NT2/D1 (cell line): ENCODE measurements at places on chromosomes 13 and 19.

GRCh38 chr13:25873242-25873612, 178.6 kb downstream of the SHISA2 start:
- no peak for DNase-seq

DNA sequence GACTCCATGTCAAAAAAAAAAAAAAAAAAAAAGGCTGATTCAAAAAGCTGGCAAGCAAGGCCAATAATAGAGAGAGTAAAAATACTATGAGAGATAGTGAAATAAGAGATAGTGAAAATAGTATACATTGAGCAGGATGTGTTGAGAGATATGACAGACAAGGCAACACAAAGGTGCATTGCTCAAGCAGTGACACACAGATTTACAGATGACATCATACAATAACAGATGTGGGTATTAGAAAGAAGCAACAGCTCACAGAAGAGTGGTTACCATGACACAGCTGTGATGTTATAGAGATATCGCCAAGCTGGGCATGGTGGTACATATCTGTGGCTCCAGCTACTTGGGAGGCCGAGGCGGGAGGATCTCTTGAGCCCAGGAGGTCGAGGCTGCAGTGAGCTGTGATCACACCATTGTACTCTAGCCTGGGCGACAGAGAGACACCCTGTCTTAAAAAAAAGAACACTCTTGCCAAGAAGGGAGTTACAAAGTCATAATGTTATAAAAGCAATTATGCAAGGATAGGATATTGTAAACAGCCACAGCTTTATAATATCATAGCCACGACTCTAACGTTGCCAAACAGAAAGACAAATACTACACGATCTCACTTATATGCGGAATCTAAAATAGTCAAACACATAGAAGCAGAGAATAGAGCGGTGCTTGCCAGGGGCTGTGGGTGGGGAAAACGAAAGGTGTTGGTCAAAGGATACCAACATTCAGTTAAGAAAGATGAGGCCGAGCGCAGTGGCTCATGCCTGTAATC, 10.3 kb downstream of the TNFSF9 start:
- no peak for DNase-seq

DNA sequence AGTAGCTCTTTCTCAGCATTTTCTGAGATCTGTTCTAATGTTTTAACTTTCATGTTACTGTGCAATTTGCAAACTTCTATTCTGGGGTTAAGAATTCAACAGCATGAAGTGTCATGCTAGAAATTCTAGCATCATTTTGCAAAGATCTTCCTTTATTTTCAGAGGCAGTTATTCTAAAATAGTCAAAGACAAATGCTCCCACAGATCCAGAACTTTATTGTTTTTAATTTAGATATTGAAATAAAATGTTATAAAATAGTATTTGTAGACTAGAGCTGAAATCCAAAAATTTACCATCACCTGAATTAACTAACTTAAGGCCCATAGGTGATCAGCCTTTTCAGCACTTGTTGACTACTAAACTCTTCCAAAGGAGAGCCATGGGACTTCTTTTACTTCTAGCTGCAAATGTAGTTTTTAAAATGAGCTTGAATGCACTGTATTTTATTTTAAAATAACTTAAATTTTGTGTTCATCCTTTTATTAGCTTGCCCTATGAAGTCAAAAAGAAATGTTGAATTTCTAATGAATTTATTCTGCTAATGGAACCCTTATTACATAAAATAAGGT, 3.2 kb downstream of the MAB21L1 start:
- DNase-seq = no peak

GRCh38 chr13:68076046-68076445, 845.9 kb upstream of the PCDH9 start:
- DNase-seq = no peak

GRCh38 chr19:11264452-11265176, 2.3 kb upstream of the DOCK6 start:
- no peak for DNase-seq

GRCh38 chr19:29535214-29535831, 9.5 kb downstream of the VSTM2B start:
- DNase-seq = no peak

DNA sequence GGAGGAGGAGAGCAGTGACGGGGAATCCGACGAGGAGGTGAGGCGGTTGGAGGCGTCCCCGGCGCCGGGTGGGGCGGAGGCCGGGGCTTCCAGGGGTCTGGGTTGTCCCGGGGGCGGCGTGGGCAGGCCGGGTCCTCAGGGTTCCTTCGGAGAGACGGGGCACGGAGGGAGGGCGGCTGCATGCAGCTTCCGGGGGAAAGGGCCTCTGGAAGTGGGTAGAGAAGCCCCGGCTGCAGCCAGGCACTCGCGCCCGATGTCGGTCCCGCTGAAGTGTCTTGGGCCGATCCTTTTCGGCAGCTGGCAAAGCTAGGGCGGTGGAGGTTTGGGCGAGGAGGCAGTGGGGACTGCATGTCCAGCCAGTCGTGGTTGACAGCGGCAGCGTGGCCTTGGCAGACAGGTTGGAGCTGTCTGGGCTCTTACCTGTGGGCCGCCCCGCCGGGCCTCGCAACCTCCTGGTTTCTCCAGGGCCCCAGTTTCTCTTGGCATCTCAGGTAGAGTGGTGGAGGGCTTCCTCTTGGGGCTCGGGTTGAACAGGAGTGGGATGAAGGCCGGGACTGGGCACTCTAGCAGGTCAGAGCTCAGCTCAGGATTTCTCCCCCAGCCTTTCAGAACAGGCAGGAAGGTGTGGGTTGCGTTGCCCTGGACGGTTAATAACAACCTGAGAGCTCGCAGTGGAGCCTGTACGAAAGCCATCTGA, 690 bp downstream of the KMT2B start:
- DNase-seq = no peak

GRCh38 chr19:55486971-55487923, 989 bp upstream of the SSC5D start:
- DNase-seq = no peak

- no peak for DNase-seq
Measured at GRCh38 chr13:25244123-25244522, 43.2 kb downstream of the MTMR6 start.

DNA sequence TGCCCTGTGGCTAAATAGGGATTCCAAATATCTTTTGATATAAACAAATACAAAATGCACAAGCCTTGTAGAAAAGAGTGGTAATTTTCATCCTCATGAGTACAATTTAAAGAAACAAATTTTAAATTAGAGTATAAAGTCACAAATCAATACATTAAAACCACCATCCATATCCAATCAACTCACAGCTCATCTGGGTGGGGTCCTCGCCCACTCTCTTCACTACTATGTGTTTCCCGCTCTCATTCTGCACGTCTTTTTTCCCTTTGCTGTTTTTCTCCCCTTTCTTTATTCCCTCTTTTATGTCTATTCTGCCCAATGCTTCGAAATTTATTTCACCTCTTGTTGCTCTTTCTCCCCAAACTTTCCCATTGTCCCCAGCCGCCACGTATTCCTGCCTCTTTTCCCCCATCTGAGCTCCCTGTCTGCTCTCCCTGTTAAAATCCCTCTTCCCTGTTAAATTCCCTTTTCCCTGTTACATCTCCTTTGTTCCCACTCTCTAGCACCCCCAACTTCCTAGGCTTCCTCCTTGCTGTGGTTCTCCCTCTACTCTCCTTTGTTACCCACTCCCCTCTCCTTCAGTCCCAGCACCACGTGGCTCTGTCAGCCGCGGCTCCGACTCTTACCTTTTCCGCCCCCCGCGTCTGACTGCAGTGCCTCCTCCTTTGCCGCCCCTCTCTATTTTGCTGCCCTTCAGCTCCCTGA, 1.3 kb downstream of the ZNF616 start:
- peak; percentile 28 for DNase-seq

DNA sequence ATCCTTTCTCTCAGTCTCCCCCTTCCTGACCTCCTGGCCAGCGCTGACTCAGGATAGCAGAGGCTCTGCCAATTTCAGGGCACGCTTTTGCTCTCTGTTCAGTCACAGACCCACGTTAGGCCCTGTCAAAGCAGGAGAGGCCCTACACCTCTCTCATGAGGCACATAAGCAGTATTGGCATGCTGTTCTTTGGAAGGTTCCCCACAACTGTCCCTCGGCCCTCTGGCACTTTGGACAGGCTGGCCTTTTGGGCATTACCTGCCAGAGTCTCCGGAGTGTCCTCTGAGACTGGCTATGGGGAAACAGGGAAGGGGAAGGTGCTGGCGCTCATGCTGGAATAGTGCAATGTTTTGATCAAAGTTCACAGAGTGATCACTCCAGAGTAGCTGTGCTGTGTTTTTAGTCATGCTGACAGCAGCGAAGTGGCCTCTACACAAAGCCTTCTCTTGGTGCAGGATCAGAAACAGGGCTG, 23.7 kb upstream of the UBE2L5 start:
- no peak for DNase-seq

DNA sequence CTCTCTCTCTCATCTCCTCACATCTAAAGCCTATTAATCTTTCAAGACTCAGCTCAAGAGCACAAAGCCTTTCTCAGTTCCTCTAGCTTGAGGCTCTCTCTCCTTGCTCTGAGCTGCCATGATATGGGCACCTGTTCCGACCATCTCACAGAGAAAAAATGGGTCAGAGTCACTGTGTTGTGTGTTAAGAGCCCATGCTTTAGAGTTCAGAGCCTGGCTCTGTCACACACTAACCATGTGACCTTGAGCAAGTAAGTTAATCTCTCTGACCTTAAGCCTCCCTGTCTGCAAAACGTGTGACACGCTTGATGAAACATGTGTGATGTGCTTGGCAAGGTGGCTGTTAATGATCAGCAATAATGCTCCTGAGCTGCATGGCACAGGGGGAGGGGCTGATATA, 245.2 kb downstream of the DLEU7 start:
- DNase-seq = no peak

- DNase-seq = no peak
Measured at GRCh38 chr13:32895296-32895695, 120.9 kb upstream of the KL start.

DNA sequence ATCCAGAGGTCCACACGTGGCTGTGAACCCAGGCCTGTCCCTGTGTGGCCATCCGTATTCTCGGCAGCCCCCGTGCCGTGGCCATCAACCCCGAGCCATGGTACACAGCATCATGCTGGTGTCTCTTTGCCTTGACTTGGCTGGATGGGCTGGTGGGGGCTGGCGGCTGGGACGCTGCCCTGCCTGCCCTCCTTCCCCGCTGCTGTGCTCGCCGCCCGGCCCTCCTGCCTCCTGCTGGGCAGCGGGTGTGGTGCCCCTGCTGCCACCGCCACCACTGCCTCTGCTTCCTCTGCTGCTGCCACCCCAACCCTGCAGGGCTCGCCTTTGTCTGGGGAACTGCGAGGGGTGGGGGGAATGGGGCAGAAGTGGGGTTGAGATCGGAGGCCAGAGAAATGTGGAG, 19.7 kb upstream of the EHD2 start:
- DNase-seq = no peak

DNA sequence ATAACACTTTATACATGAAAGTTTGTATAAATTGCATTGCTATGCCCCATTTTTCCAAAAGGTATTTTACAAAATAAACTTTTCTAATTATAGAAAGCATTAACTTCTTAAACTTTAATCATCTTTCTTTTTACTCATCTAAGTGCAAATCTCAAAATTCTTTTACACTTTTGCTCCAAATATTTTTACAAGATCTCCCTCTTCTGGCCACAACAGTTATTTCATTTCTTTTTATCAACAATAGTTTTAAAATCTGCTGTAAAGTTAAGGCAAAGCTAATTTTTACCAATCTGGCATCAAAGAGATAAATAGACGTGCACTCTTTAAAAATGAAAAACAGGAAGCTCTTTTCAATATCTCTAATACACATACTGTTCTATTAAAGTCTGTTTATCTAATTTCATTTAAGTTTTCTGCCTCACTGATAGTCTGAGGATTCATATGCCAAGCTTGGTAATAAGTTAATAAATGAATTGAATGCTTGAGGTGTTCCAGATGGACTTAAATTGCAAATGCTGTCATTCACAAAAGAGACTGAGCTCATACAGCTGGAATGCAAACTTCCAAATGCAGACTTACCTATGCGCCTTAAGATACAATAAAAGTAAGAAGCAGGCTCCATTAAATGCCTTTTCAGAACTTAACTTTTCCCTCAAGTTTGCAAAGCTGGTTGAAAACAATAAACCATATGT, 583.0 kb upstream of the ATXN8OS start:
- DNase-seq = no peak

DNA sequence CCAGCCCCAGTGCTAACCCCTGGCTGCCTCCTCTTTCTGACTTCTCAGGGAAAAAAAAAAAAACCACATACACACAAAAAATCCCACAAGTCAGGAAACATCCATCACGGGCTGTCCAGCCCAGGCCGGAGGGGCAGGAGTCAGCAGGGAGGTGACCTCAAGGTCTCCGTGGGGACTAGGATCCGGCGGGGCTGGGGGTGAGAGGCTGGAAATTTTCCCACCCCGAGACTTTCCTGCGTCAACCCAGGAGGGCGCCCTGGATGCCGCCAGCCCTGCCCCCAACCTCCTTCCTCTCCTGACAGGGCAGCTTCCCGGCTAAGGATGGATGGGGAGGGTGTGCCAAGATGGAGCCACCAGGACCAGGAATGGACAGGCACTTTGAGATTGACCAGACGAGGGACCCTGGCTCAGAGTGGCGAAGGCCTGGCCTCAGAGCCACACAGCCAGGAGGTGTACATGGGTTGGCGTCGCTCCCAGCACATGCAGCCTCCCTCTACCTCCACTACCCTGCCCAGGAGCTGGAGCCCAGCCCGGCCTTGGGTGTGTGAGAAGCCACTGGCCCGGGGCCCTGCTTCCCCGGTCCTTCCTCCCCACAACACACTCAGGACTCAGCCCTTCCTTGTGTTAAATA, 33.3 kb downstream of the BLOC1S3 start:
- no peak for DNase-seq

DNA sequence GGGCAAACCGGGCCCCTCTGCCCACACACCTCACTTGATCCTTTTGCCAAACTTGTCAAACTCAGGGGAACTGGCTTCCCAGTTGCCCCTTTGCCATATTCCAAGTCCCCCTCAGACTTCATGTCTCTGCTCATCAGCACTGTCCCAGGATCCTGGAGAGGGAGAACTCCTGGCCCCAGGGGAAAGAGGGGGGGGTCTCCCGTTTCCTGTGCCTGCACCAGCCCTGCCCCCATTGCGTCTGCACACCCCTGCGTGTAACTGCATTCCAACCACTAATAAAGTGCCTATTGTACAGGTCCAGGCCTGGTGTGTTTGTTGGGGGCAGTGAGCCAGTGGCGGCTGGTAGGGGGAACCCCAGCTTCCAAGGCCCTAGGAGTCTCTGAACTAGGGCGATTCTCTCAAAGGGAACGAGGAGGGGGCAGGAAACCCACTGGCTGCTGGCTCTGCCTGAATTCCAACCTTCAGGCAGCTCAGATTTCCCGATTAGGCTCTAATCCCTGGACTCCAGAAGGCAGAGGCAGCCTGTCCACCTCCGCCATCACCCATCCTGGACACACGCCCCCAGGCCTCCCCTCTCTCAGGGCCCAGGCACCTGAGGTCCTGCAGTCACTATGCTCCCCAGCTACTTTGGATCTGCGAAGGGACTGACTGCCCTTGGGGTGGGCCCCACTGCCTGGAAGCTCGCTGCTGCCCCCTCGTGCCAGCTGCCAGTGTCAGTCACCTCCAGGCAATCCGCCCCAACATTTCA, 9.7 kb upstream of the ILF3 start:
- peak; percentile 72 for DNase-seq

DNA sequence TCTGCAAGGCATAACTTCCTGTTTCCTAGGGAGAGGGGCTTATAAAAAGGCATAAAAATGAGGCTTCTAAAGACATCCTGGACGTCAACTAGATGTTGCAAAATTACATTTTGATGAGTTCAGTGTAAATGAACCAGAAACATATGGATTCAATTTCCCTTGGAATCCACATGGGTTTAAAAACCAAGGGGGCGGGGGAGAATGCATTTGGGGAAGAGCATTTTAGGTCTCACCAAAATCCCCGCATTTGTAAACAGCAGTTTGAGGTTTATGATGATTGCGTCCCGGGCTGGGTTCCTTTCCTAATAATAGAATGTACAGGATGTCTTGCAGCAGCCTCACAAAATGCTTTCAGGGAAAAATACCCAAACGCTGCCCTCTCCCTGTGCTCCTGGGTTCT, 407.8 kb downstream of the ZNF536 start:
- DNase-seq = no peak
